ENCODE measurements at places on chromosomes 13 and 19. TPM values are rescaled to one million over a fixed set of nuclear protein-coding genes. Genes with fewer than 3 reads are reported as not detected.

ZNF541 gene
- 0.27 TPM for total RNA-seq

KLF5 gene
- 0.66 TPM for total RNA-seq

CLEC17A gene
- total RNA-seq, result not detected

PRX gene
- 1.1 TPM for total RNA-seq

URAD gene
- total RNA-seq, result not detected

DLEU7 gene
- not detected for total RNA-seq

SCN1B gene
- total RNA-seq, result 7.6 TPM

ERFL gene
- under 0.01 TPM for total RNA-seq

ACP7 gene
- not detected for total RNA-seq

NCCRP1 gene
- not detected for total RNA-seq

POGLUT2 gene
- total RNA-seq, result 21.2 TPM

CEACAM4 gene
- total RNA-seq, result not detected
